SW 1271 (cell line): ENCODE measurements at places on chromosomes 3 and 15.

- DNase-seq: peak; percentile 12
Observed at GRCh38 chr15:43105077-43105736, 631 bp downstream of the UBR1 start.

GRCh38 chr15:60323322-60323721 is 74.5 kb downstream of the ANXA2 start:
- no peak for DNase-seq

DNA sequence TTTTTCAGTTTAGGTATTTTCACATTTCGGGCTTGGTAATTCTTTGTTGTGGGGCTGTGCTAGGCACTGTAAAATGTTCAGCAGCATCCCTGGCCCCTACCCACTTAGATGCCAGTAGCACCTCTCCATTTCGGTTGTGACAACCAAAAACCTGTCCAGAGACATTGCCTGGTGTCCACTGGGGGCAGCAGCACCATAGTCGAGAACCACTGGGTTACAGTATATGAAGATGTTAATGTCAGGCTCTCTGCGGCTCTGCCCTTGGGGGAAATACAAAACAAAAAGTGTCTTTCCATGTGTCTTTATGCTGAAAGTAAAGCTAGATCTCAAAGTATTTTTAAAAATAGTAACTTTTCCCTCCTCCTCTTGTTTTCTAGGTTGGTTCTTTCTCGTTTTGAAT is 177.2 kb downstream of the ITPR1 start:
- peak; percentile 21 for DNase-seq

DNA sequence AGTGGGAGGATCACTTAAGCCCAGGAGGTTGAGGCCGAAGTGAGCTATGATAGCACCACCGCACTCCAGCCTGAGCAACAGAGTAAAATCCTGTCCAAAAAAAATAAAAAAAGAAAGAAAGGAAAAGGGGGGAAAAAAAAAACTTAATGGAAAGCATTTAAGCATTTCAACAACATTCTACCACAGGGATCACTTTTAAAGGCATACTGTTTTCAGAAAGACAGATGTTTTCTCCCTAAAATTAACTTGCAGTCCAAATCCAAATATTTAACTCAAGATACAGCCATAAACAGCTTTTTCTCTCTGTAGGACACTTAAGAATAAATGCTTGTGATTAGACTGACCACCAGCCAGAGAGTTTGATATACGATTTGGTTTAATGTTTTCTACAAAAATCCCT is 141.0 kb downstream of the MAGI1 start:
- no peak for DNase-seq

DNA sequence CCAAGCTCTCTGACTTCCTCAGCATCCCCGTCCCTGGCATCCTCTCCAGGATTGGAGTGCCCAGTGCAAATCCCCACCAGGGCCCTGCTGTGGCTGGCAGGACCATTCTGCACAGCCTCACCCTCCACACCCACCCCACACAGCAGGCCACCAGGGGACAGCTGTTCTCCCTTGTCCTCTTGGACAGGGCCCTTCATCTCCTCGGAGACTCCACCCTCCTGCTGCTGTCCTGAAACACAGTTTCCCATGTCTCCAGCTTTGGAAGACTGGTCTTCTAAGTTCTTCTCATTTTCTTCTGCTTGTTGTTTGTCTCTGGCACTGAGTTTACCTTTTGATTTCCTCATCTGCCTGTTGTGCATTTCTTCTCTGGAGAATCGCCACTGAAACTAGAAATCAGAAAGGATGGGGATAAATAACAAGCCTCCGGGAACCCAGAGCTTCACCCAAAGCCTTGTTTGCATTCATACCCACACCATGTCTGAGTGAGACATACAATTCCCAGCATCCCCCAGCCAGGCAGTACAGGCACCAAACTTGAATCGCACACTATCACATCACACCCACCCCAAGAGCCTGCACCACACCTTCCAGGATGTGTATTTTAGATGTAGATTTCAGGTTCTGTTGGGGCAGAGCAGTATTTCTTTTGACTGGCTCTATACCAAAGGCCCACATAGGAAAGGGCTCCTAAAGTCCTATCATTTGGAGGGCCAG is 52.0 kb downstream of the OXNAD1 start:
- no peak for DNase-seq

DNA sequence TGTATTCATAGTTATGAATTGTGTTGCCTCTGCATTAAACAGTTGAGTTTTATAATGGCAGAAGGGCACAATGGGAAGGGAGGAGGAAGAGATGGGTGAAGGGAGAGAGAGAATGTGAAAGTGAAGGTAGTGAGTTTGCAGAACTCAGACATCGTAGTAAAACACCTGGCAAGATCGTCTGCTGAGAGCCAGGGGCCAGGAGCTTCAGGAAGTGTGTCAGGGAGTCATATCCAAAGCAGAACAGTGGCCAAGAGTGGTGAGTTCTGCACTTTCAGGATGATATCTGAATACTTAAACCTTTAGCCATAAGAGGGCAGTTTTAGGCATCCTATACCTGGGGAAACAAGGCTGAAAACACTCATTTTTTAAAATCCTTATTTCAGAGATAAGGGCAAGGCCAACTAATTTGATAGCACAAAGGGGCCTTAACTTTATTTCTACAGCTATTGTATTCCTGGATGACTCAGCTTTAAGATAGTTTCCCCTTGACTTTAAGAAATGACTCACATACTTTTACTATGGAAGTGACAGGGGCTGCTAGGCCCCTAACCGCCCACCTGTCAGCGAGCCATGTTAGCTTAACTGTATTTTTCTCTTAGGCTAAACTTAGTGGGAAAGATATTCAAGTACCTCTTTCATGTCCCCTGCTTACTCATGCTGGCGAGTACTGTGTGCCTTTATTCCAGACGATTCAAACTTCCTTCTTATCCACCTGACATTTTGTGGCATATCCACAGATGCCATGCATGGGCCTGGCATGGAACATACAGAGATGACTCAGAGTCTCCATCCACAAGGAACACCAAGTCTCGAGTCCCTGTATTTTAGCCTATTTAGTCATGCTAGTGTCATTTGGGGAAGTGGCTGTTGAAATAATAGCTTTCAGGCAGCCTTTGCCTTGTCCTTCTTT is 53.9 kb downstream of the RLBP1 start:
- DNase-seq: peak; percentile 78

GRCh38 chr15:55969582-55969981 is 23.8 kb downstream of the NEDD4 start:
- DNase-seq: no peak

DNA sequence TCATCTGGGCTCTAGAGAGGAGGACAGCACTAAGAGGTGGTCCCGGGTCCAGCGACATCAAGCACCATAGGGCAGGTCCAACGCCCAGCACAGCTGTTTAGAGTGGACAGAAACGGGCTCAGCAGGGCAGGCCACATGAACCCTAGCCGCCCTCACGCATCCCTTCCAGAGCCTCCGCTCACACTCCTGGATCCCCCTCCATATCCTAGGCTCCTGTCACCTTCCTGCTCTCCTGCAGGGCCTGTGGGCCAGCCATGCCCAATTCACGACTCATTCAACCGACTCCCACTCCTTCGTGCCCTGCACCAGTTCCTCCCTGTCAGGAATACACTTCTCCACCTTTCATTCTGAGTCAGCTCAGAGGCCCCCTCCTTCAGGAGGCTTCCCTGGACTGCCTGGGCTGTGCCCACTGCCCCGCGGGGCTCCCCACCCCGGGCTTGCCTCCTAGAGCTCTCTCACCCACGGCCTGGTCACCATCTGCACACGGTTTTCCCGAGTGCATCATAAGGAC is 90.2 kb downstream of the LINGO1 start:
- peak; percentile 38 for DNase-seq

GRCh38 chr3:8663177-8664061 is 18.8 kb upstream of the SSUH2 start:
- DNase-seq: peak; percentile 75

GRCh38 chr3:67599821-67600220 is 54.6 kb downstream of the SUCLG2 start:
- no peak for DNase-seq

- DNase-seq: no peak
Observed at GRCh38 chr3:138933981-138934691, 12.8 kb downstream of the FOXL2 start.

GRCh38 chr15:40310001-40310959 is 2.5 kb upstream of the PLCB2 start:
- DNase-seq: peak; percentile 4

DNA sequence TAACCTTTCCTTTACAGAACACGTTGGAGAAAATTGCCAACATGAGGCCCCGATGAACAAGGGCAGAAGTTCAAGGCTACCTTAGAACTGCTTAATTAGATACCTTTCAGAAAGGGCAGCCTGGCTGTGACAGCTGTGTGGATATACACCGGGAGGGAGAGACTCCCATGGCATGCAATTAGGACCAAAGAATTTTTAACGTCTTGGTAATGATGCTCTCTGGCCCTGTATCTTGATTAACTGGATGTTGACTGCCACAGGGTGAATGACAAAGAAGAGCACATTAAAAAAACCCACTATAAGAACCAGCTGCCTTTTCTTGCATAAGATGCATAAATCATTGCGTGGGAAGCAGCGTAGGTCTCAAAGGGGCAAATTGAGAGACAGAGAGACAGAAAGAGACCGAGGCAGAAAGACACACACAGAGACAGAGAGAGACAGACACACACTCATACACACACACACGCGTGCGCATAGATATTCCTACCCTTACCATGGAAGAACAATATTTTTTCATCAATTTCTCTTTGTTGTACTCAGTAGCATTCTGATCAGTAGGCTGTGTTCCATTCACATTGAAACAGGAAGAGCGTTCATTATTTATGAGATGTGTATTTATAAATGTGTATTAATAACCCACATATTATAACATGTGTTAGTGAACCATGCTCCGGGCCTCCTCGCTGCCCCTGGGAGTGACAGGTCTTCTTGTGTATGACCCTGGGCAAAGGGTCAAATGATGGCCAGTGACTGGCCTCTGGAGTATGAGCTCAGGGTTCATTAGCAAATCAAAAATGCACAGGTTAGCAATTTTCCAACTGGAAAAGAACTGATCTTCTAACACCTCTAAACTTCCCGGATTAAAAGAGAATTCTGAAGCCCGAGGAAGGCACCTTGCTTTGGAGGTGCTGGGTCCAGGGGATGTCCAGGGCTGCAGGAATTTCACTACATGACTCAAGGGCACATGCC is 118.8 kb downstream of the NSMCE3 start:
- DNase-seq: no peak

DNA sequence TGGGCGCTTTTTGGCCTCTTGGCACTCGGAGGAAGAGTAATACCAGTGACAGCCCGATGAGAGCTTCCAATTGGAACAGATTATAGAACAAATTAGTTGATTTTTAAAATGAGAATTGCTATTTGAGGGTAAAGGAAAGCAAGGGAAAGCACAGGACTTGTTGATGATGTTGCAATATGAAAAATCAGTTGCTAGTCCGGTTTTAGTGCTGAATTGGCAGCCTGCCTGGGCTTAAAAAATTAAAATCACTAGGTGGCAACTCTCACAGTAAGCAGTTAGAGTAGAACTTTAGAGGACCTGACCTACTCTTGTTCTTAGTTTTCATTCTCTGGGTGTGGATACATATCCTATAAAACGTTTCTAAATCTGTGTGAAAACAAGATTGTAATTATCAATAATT is 2.1 kb upstream of the SCAANT1 start:
- DNase-seq: no peak
